ENCODE measurements at places on chromosomes 7 and 10.

- DNase-seq = no peak
Measured at GRCh38 chr7:26964156-26964808, 99.9 kb upstream of the SKAP2 start.

DNA sequence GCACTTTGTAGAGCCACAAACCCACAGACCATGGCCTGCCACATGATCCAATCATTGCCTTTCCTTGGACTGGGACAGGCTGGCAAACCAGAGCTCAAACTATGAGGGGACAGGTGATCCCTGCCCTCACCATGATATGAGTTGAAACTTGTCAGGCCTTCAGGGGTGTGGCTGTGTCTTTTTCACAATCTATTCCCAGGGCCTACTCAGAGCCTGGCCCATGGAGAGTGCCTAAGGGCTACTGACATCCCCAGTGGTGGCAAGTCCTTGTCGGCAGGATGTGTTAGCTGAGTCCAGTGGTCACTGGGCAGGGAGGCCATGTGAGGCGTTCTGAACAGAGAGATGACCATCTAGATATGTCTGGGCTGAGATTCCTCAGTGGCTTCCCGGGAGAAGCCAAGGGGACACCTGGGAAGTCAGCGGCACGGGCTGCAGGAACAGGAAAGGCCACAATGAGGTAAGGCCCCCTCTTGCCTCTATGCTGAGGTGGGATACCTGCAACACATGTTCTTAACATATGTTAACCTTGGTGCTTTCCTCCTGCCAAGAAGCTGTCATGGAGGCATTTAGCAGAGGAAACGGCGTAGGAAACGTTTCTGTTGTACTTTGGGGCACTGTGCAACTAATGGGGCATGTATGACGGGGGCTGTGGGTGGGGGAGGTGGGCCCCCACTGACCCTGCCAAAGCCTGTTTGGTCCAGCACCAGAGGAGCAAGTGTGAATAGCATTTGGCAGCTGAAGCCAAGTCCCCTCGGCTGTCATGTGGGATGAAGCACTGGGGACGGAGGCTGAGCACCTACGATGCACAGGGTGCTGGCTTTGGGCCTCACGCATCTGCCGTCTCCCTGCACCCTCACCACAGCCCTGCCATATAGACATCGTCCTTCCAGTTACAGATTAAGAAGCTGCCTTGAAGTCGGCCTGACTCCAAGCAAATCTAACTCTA lies 384.0 kb downstream of the RPS24 start:
- DNase-seq = no peak

DNA sequence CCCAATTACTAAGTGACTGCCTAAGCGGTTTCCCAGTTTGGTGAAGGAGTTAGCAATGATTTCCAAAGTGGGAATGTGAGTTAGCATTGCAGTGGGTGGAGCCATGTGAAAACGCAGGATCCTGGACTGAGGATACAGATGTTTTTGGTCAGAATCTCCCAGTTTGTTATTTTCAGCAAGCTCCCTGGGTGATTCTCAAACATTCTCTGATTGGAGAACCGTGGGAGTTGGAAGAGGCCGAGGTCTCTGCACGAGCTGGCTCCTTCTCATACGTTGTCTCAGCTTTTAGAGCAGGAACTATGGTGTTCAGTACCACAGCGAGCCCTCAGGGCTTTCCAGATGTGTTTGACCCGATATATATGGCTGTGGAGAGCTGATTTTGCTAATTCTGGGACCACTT lies 396.5 kb upstream of the NPVF start:
- DNase-seq = no peak

- no peak for DNase-seq
Measured at GRCh38 chr10:80290474-80291220, 1.2 kb upstream of the MAT1A start.
